ENCODE measurements at places on chromosomes 2 and 18.
A peak's percentile ranks its signal among the peaks of the same experiment; 100 is the strongest.

GRCh38 chr2:232839411-232840079, 30.5 kb upstream of the SNORC start:
- peak; percentile 59 for DNase-seq

GRCh38 chr2:54728669-54729120, 5.2 kb downstream of the EML6 start:
- no peak for DNase-seq

- DNase-seq, result no peak
Observed at GRCh38 chr18:76894566-76895346, 72.4 kb downstream of the ZNF236 start.

DNA sequence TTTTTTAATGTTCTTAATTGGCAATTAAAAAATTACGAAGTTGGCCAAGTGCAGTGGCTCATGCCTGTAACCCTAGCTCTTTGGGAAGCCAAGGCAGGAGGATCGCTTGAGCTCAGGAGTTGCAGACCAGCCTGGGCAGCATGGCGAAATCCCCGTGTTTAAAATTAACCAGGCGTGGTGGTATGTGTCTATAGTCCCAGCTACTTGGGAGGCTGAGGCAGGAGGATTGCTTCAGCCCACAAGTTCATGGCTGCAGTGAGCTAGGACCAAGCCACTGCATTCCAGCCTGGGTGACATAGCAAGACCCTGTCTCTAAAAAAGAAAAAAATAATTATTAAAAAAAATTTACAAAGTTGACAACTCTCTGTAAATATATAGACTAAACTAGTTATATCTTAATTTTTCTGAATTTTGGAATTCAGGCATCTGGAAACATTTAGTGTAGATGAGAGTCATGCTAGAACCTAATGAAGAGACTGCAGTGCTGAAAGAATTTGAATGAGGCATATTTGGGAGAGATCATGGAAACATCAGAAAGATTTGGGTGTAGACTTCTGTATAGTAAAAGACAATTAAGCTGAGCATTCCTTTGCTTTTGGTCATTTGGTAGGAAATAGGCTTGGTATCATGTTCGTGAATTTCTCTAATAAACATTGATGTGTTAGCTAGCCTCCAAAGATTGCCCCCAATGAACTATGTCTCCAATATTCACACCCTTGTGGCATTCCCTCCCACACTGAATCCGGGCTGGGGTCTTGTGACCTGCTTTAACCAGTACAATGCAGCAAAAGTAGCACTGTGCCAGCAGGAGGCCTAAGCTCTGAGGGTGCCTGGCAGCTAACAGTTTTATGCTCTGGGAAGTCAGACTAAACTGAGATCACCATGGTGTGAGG, 4.2 kb upstream of the ROCK1 start:
- DNase-seq, result no peak

GRCh38 chr2:181646415-181646987, 10.4 kb downstream of the CERKL start:
- no peak for DNase-seq

DNA sequence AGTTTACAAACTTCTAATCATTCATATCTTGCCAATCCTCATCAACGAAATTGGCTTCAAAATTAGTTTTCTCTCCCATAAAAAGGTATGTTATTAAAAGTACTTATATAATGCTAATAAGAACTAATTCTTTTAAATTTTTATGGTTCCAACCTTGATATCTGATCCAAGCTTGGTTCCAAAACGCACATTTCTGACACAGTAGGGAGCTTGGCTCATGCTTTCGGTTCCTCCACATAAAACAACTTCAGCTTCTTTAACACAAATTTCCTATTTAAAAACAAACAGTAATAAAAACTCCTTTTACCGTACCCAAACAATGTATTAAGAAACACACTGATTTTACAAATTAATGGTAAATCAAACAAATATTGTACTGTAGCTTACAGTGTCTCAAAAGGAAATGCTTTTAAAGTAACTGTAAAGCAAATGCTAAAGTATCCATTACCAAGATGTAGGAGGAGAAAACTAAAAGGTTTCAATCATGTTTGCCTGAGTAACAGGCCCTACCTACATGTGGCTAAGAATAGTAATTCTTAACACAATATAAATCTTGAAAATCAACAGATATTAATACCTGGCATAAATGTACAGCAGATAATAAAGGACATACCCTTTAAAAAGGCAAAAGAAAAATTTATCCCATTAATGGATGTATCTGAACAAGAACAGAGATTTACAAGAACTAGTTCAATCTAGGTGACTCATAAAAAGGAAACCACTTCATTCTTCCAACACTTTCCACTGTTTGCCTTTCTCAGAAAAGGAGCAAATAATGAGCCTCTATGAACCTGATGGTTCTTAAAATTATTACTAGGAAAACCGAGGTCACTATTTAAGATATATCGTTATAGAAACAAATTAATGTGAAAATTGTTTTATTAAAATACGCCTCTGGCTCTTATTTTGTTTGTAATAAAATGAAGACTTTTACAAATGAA, 17.5 kb downstream of the ACAA2 start:
- DNase-seq, result no peak

DNA sequence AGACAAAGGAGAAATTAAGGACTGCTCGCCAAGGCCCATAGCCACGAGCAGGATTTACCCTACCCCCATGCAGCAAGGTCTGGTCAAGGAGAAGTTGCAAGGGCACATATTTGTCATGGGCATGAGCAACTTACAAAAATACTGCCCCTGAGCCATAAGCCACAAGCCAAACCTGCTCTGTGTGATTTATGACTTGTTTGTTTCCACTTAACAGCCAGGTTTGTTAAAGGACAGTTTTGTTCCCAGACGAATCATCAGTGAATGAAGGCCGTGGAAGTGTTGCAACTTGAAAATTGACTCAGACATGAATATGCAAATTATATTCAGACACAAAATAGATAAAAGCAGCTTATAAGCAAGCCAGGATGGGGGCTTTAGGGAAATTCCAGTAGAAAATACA, 31.3 kb upstream of the EVA1A start:
- DNase-seq, result no peak

DNA sequence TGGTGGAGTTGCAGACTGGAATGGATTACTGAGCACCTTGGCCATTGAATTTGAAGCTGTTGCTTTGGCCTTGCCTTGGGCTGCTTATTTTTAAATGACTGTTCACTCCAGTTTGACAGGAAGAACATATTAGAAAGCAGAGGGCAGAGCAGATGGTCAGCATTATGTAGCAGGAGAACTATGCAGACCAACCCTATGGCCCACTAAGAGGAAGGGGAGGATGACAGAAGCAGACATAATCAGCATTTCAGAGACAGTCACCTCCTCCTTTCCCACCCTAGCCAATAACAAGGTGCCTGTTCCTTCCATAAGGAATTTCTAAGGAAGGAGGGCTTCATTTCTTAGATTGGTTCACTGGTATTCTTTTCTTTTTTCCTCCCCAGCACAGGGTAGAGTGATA, 2.4 kb downstream of the CHRNA1 start:
- DNase-seq, result no peak

DNA sequence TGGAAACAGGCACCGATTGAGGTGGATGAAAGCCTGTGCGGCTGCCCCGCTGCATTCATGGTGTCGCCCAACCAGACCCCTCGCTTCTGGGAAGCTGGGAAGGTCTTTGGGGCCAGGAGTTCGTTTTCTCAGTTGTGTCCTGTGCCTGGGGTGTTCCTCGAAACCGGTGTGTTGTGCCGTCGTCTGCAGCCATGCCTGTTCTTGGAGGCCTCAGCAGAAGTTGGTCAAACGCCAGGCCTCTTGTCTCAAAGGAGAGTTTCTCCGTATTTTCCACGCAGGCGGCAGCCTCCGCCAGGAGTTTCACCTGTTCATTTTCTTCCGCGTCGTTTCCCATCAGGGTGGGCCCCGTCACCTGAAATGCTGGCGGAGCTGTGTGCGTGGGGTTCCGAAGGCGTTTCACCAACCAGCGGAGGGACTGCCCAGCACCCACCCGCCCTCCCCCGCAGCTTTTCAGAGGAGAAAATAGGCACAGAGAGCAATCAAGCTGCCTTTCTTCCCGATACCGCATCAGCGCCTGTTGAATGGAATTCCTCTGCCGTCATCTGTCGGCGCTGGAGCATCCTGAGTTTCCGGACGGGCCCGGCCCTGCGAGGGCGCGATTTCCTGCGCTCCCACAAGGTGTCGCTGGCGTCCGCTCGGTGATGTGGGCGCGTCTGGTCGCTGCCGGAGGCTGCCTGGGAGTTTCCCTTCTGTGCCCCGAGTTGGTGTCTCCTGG, 17.0 kb upstream of the NFATC1 start:
- DNase-seq, result peak; percentile 62

DNA sequence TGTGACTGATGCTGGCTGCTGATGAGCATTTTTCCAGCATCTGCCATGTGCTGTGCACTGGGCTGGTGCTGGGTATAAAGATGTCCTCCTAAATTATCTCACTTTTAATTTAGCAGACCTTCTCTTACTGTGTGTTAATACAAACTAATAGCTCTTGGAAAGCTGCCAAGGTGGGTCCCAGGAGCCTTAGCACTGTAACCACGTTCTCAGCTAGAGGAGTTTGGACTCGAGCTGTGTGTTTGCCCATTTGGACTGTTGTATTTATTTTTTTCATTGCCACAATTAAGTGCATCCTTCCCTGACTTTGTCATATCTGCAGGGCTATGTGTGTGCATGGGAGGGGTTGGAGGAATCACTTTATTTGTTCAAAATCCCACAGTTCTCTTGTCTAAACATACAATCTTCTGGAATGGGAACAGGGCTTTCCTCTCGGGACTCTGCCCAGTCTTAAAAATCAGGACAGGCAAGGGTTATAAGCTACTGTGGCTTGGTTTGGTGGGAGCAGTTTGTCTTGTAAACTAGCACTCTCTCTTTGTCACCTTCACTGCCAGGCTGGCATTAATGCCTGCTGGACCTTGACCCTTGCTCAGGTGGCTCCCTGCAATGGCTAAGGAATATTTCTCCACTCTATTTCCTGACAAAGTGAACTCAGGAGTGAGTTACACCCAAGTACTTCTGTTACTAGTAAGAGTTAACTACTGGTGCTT, 129.7 kb upstream of the MGAT5 start:
- DNase-seq, result no peak

- DNase-seq, result no peak
Observed at GRCh38 chr2:8542381-8543059, 139.3 kb upstream of the ID2 start.

DNA sequence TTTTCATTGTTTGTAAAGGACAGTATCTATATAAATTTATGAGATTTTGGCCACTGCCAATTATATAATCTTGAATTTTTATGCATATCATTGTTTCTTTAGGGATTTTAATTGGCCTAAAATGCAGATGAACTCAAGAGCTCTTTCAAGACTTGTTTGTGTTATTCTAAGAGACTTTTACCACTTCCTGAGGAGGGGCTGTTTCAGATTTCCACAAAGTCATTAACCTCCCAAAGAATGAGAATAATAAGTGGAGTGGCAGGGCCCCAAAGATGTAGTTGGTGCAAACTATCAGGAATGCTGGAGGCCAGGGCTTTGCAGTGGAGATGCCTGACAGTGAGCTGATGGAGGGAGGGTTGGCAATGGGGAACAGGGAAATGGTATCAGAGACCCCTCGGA, 15.5 kb upstream of the ACVR1 start:
- DNase-seq, result no peak

DNA sequence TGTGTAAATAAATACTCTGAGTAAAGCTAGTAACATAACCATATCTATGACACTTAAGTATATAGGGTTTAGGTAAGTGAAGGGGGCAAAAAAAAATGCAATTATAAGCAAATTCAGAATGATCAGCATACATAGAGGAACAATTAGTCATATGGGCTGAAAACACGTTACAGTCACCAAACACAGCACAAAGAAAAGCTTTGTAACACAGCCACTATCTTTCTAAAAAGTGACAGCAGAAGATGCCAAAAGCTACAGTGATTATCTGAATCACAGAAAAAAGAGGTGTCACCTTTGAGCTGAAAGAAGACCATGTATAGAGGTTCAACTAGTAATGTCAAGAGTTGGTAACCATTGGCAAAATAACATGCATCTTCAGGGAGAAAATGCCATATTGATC, 115.5 kb downstream of the ERBB4 start:
- no peak for DNase-seq

- DNase-seq, result no peak
Observed at GRCh38 chr2:65023742-65024141, 32.5 kb upstream of the CEP68 start.

- no peak for DNase-seq
Observed at GRCh38 chr2:153891051-153891450, 19.3 kb downstream of the GALNT13 start.

GRCh38 chr2:45339253-45339652, 271.8 kb downstream of the SRBD1 start:
- DNase-seq, result no peak

DNA sequence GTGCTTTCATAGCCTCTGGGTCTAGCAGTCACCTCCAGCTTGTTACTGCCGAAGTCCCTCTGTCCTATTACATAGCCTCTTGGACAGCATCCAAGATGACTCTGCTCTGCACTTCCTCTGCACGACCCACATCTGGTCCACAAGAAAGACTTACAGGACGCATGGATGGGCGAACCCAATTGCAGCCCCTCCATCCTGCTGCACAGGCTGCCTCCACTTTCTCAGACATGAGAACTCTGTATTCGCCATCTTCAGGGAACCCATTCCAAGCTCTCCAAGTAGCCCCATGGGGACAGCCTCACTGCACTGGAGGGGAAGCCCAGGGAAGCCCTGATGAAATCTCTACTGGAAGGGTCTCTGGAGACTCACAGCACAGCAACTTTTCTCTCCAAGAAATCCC, 172.1 kb downstream of the GFPT1 start:
- no peak for DNase-seq

- no peak for DNase-seq
Observed at GRCh38 chr2:130259594-130259993, 61.4 kb upstream of the TUBA3E start.

- peak; percentile 29 for DNase-seq
Observed at GRCh38 chr2:8278709-8279354, 403.0 kb upstream of the ID2 start.

DNA sequence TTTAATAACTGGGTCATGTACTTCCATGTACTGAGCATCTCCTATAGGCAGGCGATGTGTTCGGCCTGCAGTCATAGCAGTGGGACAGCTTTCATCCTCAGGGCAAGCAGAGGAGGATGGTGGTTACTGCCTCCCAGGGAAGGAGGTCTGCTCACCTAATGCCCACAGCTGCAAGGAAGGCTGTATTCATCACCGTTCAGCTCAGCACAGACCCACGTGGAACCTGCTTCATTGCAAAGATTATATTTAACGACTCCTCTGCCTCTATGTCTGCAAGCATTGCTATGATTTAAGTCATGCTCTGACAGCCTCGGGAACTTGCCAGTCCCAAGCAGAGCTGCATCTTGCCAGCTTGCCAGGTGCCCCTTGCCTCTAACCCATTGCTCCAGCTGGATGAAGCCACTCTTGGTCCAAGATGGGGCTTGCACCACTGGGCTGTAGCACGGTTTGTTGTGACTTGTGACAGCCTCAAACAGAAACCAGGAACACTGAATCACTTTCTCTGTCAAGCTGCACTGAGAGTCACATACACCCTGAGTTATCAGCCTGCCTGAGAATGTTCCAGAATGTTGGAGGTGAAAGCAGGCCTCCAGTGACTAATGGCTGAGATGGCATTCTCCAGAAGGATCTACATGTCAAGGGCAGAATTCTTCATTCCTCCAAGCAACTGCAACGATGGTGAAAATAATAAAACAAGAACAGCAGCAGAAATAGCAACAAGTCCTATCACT, 651.1 kb upstream of the ID2 start:
- DNase-seq, result no peak

All from putamen (tissue), 1 donor.